Uterus (tissue), 4 donors: ENCODE measurements at places on chromosomes 1 and 21. TPM values are rescaled to one million over a fixed set of nuclear protein-coding genes. Genes with fewer than 3 reads are reported as not detected.
A peak's percentile ranks its signal among the peaks of the same experiment; 100 is the strongest.

DNA sequence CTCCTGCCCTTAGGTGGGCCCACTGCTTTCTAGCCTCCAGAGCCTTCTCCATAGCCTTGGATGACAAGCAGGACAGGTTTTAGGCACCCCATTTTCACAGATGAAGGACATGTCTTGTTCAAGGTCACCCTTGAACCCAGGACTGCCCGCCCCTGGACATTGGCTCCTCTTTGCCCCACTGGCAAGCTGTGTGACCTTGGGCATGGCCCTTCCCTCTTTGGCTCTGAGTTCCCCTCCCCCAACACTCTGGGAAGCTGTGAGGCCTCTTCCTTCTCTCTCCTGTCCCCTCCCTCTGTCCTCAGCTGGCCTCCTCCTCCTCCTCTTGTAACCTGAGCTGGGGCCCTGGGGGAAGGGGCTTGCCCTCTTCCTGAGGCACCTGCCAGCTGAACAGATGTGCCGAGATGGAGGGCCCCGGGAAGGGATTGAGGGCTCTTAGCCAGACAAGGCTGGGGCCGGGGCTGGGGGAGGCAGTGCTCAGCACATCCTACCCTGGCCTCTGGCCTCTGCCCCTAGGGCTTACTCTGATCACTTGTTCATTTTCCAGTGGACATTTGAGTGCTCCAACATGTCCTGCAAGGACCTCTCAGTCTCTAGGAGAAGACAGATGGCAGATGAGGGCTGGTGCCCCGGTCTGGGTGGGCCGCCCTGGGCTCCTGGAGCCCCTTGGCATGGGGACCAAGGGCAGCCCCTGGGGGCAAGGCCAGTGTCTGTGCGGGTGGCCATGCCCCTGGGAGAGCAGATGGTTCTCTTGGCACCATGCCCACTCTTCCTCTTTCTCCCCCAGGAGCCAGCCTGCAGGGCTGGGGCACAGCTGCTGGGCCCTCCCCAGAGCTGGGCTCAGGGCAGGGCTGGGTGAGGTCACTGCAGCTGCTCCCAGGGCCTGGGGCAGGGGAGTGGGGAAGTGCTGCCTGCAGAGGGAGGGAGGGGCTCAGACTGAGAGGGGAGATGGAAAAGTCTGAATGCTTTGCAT is 10.7 kb downstream of the FOXO6 start:
- H3K4me1 ChIP-seq: no peaks in the 10 kb centered on the region
- H3K36me3 ChIP-seq: no peaks in the 10 kb centered on the region
- no peaks in the 10 kb centered on the region for H3K27me3 ChIP-seq
- DNase-seq: no peak
- peak overlapping the region; percentile 3 for H3K27ac ChIP-seq

- H3K36me3 ChIP-seq: no peaks in the 10 kb centered on the region
- H3K27ac ChIP-seq: no peak overlapping the region
- H3K4me3 ChIP-seq: no peak overlapping the region
- DNase-seq: no peak
Measured at GRCh38 chr21:29148530-29148929, 18.1 kb downstream of the MAP3K7CL start.

- no peaks in the 10 kb centered on the region for H3K27me3 ChIP-seq
- H3K4me3 ChIP-seq: no peak overlapping the region
- no peak overlapping the region for H3K27ac ChIP-seq
- no peak for DNase-seq
Measured at GRCh38 chr21:27649323-27649722, 682.4 kb upstream of the ADAMTS5 start.

DNA sequence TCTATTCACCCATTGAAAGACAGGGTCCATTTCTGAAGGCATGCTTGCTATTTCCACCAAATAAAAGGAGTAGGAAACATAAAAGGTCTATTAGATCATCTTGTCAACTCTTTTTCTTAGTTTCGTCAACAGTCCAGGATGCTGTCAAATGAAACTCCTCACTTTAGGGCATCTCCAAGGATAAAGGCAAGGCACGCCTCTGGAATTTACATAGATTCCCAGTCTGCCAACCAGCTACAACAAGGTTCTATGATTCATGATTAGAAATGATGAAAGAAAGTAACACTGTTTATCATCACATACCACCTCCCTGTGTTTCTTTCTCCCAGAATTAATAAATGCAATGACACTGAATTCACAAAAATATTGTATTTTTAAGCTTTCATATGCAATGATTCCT is 636.3 kb downstream of the LTN1 start:
- H3K4me1 ChIP-seq: no peaks in the 10 kb centered on the region
- H3K4me3 ChIP-seq: no peak overlapping the region
- no peak for DNase-seq
- no peaks in the 10 kb centered on the region for H3K27me3 ChIP-seq

GRCh38 chr1:97507863-97508262 is 413.0 kb downstream of the DPYD start:
- H3K36me3 ChIP-seq: no peaks in the 10 kb centered on the region
- H3K4me1 ChIP-seq: no peaks in the 10 kb centered on the region
- DNase-seq: no peak
- no peak overlapping the region for H3K27ac ChIP-seq

DNA sequence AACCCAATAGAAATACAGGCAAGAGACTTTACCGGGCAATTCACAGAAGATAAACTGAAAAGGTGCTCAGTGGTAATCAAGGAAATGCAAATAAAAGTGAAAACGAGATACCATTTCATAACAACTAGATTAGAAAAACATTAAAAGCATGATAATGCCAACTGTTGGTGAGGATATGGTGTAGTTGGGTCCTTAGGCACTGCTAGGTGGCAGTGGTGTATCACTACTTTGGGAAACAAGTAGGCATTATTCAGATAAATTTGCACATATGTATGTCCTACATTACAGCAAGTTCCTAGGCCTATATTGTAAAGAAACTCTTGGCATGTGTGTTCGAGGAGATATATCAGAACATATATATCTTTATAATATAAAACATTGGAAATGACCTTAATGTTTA is 31.0 kb downstream of the AZIN2 start:
- DNase-seq: no peak
- H3K27ac ChIP-seq: no peak overlapping the region
- H3K27me3 ChIP-seq: no peaks in the 10 kb centered on the region
- no peaks in the 10 kb centered on the region for H3K36me3 ChIP-seq

- no peak overlapping the region for H3K4me3 ChIP-seq
- no peaks in the 10 kb centered on the region for H3K36me3 ChIP-seq
- no peak for DNase-seq
- H3K4me1 ChIP-seq: no peaks in the 10 kb centered on the region
- no peaks in the 10 kb centered on the region for H3K27me3 ChIP-seq
Measured at GRCh38 chr1:184684285-184685074, 70.2 kb downstream of the EDEM3 start.

- DNase-seq: no peak
- H3K4me3 ChIP-seq: no peak overlapping the region
- no peaks in the 10 kb centered on the region for H3K27me3 ChIP-seq
- H3K4me1 ChIP-seq: no peaks in the 10 kb centered on the region
Measured at GRCh38 chr1:76824106-76824505, 43.2 kb upstream of the ST6GALNAC5 start.

GRCh38 chr1:109847251-109847650 is 63.4 kb upstream of the CSF1 start:
- H3K4me1 ChIP-seq: no peaks in the 10 kb centered on the region
- H3K4me3 ChIP-seq: no peak overlapping the region
- H3K27me3 ChIP-seq: no peaks in the 10 kb centered on the region
- no peaks in the 10 kb centered on the region for H3K36me3 ChIP-seq

OR2T35 gene
- not detected for total RNA-seq

TPTE gene
- total RNA-seq: 0.21 TPM

SH2D1B gene
- not detected for total RNA-seq

MYBPHL gene
- not detected for total RNA-seq

ERG gene
- total RNA-seq: 42.8 TPM

LRRC71 gene
- 0.91 TPM for total RNA-seq
